ENCODE measurements at places on chromosomes 4 and X.

GRCh38 chrX:109679820-109680219 lies 53.2 kb downstream of the ACSL4 start:
- peaks cover 27% of the 10 kb centered on the region for H3K36me3 ChIP-seq
- no peaks in the 10 kb centered on the region for H3K27me3 ChIP-seq
- no peak overlapping the region for H3K4me3 ChIP-seq
- peaks cover 6% of the 10 kb centered on the region for H3K4me1 ChIP-seq
- no peak overlapping the region for H3K27ac ChIP-seq

- no peak overlapping the region for H3K27ac ChIP-seq
- no peaks in the 10 kb centered on the region for H3K36me3 ChIP-seq
- H3K4me1 ChIP-seq: no peaks in the 10 kb centered on the region
- no peaks in the 10 kb centered on the region for H3K27me3 ChIP-seq
- DNase-seq: no peak
- H3K4me3 ChIP-seq: no peak overlapping the region
Measured at GRCh38 chr4:126572264-126572663, 1060.5 kb upstream of the INTU start.

GRCh38 chrX:12405306-12405705 lies 267.0 kb downstream of the FRMPD4 start:
- H3K36me3 ChIP-seq: no peaks in the 10 kb centered on the region
- H3K4me3 ChIP-seq: no peak overlapping the region
- no peaks in the 10 kb centered on the region for H3K27me3 ChIP-seq
- H3K4me1 ChIP-seq: no peaks in the 10 kb centered on the region
- no peak for DNase-seq

GRCh38 chrX:14529290-14529989 lies at the start of gene GLRA2:
Gene GLRA2 (plus strand): TSS chrX:14529536. CDS start chrX:14530058, 522 bp downstream.
- peaks cover 2% of the 10 kb centered on the region for H3K4me1 ChIP-seq
- DNase-seq: no peak
- H3K27me3 ChIP-seq: peaks cover 4% of the 10 kb centered on the region
- H3K27ac ChIP-seq: no peak within 1 kb of the TSS

GRCh38 chr4:136927172-136927571 lies 605.1 kb downstream of the PCDH18 start:
- no peak overlapping the region for H3K27ac ChIP-seq
- H3K4me3 ChIP-seq: no peak overlapping the region
- H3K27me3 ChIP-seq: no peaks in the 10 kb centered on the region

DNA sequence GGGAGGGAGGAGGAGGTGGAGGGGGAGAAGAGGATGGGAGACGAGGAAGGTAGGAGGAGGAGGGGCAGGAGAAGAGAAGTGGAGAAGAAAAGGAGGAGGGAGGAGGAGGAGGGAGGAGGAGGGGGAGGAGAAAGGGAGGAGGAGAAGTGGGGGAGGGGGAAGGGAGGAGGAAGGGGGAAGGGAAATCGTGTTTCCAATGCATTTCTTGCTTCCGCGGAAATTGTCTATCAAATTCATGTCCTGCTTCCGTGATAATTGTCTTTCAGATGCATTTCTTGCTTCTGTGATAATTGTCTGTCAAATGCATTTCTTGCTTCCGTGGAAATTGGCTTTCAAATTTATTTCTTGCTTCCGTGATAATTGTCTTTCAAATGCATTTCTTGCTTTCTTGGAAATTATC lies 43.3 kb downstream of the CRLF2 start:
- H3K4me1 ChIP-seq: peaks cover 3% of the 10 kb centered on the region
- no peaks in the 10 kb centered on the region for H3K27me3 ChIP-seq
- no peak overlapping the region for H3K27ac ChIP-seq
- H3K4me3 ChIP-seq: no peak overlapping the region

DNA sequence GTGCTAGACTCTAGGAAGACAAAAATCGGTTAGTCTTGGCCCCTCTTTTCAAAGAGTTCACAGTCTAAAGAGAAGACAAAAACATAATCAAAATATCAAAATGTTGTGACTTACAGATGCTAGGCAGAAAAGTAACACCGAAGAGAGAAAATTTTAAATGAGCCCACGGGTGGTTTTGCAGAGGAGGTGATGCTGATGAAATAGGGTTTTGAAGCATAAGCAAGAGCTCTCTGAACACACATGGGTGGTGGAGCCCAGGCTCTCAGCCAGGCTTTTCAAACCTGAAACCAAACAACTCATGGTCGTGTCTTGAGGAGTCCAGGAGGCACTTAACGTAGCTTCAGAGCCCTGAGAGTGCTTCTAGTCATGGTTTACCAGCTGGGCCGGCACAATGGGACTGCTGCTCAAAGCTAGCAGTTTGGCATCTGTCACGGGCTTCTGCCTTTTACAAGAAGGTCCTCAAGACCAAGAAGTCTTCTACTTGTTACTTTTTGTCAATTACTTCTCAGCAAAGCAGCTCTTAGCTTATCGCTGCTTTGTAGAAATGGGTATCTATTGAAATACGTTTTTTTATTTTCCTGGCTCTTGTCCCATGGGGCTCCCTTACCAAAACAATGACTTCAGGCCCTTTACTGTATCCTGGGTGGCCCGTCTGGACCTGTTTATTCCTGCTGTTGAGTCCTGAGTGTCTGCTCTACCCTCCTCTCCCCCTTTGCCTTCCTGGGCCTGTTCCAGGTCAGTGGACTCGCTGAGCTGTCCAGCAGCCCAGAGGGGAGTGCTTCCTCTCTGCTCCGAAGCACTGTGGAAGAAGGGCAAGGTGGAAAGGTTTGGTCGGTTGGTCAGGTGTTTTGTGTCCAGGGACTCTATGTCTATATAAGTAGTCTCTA lies 69.5 kb downstream of the TNIP2 start:
- no peak for DNase-seq
- H3K4me1 ChIP-seq: peaks cover 14% of the 10 kb centered on the region
- no peak overlapping the region for H3K27ac ChIP-seq
- H3K27me3 ChIP-seq: no peaks in the 10 kb centered on the region
- H3K4me3 ChIP-seq: no peak overlapping the region

- no peaks in the 10 kb centered on the region for H3K4me1 ChIP-seq
- no peaks in the 10 kb centered on the region for H3K27me3 ChIP-seq
- DNase-seq: no peak
- no peak overlapping the region for H3K4me3 ChIP-seq
- no peak overlapping the region for H3K27ac ChIP-seq
Measured at GRCh38 chr4:138639018-138639741, 376.4 kb upstream of the NOCT start.

GRCh38 chr4:76498550-76498949 lies 63.5 kb downstream of the SHROOM3 start:
- no peak overlapping the region for H3K4me3 ChIP-seq
- DNase-seq: no peak
- H3K4me1 ChIP-seq: no peaks in the 10 kb centered on the region
- no peak overlapping the region for H3K27ac ChIP-seq
- peaks cover 16% of the 10 kb centered on the region for H3K27me3 ChIP-seq
- no peaks in the 10 kb centered on the region for H3K36me3 ChIP-seq

GRCh38 chr4:153610623-153611376 lies 73.3 kb upstream of the TLR2 start:
- no peak for DNase-seq
- peaks cover 23% of the 10 kb centered on the region for H3K4me1 ChIP-seq
- peak overlapping the region; percentile 55 for H3K27ac ChIP-seq
- H3K4me3 ChIP-seq: no peak overlapping the region

DNA sequence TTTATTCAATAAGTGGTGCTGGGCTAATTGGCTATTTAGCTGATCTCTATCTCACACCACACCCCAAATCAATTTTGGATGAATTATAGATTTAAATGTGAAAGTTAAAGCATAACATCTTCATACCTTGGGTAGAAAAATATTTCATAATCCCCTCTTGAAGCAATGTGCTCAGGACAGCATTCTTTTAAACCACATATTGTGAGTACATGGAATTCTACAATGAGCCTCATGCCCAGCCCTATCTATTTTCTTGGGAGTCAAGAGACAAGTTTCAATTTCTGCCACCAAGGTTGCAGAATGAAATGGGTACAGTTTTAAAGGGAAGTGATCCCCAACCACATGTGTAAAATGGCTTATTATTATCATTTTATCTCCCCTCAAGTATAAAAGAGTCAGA lies 30.6 kb upstream of the GPRIN3 start:
- no peak overlapping the region for H3K27ac ChIP-seq
- no peak overlapping the region for H3K4me3 ChIP-seq
- no peaks in the 10 kb centered on the region for H3K36me3 ChIP-seq

DNA sequence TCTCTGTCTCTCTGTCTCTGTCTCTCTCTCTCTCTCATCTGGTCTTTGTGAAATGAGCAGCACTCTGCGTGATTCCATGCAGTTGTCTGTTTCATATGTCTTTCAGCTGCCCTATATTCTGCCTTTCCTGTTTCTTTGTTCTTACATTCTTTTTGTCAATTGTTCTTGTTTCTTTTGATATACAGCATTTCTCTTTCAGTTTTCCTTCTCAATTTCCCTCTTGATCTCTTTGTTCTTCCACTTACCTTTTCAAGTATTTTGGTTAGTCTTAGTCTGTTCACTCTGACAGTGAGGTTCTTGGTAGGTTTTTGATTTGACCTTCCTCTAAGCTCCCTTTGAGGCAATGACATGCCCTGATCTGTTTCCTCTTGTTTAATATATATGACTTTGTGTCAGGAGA lies 20.4 kb downstream of the ZNF157 start:
- no peak overlapping the region for H3K27ac ChIP-seq
- H3K27me3 ChIP-seq: no peaks in the 10 kb centered on the region
- DNase-seq: no peak
- H3K4me1 ChIP-seq: no peaks in the 10 kb centered on the region
- peaks cover 7% of the 10 kb centered on the region for H3K36me3 ChIP-seq

DNA sequence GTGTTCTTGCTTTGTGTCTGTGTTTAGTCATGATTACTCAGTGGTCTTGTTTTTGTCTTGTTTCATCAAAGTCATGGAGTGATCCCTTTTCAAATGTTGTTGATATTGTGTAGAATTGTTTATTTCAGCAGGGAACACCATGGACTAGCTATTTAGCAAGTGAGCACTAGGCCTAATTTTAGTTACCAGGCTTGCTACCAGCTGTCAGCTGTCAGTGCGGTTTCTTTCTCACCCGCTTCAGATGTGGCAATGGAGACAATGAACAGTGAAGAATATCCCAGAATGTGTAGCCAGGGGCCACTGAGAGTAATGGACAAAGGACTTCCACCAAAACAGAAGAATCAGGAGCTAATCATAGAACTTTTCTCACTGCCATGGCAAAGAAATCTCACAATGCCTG lies 432.8 kb upstream of the FMR1 start:
- H3K36me3 ChIP-seq: no peaks in the 10 kb centered on the region
- no peak overlapping the region for H3K27ac ChIP-seq
- no peaks in the 10 kb centered on the region for H3K27me3 ChIP-seq
- no peak overlapping the region for H3K4me3 ChIP-seq

DNA sequence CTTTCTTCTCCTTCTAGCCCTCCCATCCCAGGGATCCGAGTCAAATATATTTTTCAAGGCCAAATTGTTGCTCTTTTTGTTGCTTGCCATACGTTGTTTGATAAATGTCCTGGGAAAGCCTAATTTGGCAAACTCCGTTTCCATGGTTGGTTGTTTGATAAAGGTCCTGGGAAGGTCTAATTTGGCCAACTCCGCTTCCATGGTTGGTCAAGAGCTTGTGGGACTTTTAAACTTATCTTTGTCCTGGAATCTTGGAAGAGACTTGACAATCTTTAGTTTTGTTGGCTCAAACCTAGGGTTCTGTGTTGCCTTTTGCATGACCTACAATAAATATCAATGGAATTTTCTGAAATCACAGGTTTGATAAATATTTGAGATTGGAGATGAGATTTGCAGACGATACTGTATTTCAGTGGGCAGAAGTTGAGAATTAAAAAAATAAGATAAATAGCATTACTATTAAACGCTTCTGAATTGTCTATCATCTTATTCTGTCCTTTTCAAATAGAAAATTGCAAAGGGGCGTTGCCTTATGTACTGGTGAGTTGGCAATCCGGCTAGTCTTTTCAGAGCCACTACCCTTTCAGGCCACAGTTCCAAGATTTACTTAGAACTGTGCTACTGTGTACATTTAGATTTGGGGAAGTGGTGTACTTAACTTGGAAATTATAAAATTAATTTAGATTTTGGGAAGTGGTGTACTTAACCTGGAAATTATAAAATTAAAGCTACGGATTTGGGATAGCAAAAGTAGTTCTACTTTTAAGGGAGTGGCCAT lies 804 bp downstream of the OSTC start:
- H3K36me3 ChIP-seq: peaks cover 16% of the 10 kb centered on the region
- H3K4me3 ChIP-seq: peak overlapping the region; percentile 90
- H3K27me3 ChIP-seq: no peaks in the 10 kb centered on the region
- H3K4me1 ChIP-seq: peaks cover 28% of the 10 kb centered on the region
- DNase-seq: no peak

DNA sequence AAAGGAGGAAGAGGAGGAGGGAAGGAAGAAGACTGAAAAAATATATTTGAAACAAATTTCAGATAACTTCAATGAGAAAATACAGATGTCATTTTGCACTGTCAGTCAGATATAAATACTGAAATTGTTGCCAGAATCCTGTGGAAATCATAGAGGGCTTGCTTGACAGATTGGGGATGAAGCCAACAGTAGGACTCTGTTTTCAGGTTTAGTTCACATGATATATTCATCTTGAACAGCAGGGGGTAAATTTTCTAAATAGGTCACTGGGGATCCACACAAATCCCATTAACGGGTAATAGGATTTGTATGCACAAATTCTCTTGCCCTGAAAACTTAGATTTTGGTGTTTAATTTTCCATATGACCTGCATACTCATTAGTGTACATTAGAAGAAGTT lies 103.3 kb upstream of the PCDH18 start:
- no peak overlapping the region for H3K4me3 ChIP-seq
- H3K27ac ChIP-seq: no peak overlapping the region
- DNase-seq: no peak

DNA sequence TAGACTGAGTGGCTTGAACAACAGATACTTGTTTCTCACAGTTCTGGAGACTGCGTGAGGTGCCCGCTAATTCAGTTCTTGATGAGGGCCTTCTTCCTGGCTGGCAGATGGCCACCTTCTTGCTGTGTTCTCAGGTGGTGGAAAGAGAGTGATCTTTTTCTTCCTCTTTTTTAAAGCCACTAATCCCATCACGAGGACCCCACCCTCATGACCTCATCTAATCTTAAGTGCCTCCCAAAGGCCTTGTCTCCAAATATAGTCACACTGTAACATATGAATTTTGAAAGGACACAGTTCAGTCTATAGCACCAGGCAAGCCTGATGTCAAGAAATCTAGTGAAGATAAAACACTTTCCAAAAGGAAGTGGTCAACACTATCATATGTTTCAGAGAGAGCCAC lies 12.4 kb downstream of the VAMP7 start:
- no peak overlapping the region for H3K4me3 ChIP-seq
- no peaks in the 10 kb centered on the region for H3K27me3 ChIP-seq
- no peak for DNase-seq
- H3K27ac ChIP-seq: no peak overlapping the region
- H3K4me1 ChIP-seq: peaks cover 6% of the 10 kb centered on the region
- peaks cover 24% of the 10 kb centered on the region for H3K36me3 ChIP-seq

DNA sequence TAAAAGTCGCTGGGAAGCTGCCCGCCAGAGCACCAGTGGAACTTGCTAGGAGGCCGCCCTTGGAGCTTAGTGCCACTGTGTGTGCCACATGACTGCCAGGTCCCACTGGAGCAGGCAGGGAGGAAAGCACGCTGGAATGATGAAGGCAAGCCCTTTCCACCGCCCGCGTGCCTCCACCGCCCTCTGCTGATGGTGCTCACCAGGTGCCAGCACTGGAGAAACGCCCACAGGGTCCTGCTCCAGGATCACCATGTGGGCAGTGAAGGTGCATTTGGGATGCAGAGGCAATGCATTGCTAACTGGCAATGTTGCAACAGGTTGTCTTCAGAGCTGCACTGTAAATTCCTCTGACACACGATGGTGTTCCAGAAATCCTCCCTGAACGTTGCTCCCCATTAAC lies 76.3 kb downstream of the SHROOM2 start:
- H3K4me3 ChIP-seq: no peak overlapping the region
- no peak overlapping the region for H3K27ac ChIP-seq
- no peak for DNase-seq
- no peaks in the 10 kb centered on the region for H3K4me1 ChIP-seq
